ENCODE measurements at places on chromosomes 7 and 10.

DNA sequence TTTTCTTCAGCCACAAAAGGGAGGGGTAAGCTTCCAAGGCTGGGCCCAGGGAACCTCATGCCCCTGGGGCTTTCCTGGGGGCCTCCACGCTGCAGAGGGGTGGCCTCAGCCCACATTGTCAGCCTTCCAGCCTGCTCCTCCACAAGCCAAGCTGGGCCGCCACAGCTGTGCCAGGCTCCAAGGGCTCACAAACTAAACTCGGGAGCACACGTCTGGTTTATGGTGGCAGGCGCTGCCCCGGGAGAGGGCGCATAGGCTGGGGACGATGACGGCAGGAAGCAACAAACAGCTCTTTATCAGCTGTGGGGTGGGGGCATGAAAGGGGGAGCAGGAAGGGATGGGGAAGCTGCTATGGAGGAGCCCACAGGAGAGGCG lies 6.3 kb upstream of the CDH23 start:
- DNase-seq, result no peak

DNA sequence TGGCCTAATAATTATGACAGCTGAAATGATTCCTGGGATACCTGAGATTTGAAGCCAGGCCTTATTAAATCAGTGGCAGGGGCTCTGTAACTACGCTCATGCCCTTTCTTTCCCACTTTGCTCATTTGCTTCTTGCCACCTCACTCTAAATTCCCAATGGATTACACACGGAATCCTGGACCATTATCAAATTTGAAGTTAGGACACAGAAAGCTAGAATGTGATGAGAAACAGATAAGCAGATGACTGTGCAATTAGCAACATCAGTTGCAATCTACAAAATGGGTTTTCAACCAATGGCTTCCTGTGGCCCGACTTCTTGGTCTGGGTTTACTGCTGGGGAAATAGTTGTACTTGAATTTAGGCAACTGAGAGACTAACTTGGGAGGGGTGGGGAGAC lies 374.3 kb downstream of the INHBA start:
- DNase-seq, result no peak

DNA sequence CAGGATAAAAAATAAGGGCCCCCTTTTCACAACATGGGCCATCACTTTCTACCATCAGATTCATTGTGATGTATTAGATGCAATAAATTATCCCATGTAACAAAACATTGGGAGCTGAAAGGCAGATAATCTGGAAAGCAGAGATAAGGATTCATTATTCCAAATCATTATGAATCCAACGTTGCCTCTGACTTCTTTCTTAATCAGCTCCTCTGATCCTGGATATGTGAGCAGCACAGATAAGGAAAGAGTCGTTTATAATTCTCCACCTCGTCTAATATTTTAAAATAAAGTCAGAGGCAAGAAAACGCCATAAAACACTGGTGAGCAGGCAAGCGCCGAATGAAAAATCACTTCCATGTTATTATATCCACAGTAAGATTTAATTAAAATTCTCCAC lies 13.8 kb upstream of the GATA3 start:
- no peak for DNase-seq

- no peak for DNase-seq
These were observed 769 bp upstream of the ELFN1 start for GRCh38 chr7:1669064-1669951.

DNA sequence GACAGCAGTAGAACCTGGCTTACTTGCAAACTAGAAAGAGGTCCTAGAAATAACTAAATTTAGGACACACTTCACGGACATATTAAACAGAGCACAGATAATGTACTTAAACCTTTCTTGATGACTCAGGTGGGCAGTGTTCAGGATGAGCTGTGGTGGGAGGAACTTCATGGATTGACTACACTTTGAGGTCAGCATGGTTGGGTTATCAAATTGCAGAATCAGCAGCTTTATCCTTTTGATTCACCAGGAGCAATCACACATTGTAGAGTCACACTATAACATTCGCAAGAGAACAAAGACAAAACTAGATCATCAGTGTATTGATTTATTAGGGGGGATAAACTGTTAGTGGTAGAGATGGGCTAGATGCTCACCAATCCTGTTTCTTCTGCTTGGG lies 38.6 kb upstream of the AGK start:
- no peak for DNase-seq

DNA sequence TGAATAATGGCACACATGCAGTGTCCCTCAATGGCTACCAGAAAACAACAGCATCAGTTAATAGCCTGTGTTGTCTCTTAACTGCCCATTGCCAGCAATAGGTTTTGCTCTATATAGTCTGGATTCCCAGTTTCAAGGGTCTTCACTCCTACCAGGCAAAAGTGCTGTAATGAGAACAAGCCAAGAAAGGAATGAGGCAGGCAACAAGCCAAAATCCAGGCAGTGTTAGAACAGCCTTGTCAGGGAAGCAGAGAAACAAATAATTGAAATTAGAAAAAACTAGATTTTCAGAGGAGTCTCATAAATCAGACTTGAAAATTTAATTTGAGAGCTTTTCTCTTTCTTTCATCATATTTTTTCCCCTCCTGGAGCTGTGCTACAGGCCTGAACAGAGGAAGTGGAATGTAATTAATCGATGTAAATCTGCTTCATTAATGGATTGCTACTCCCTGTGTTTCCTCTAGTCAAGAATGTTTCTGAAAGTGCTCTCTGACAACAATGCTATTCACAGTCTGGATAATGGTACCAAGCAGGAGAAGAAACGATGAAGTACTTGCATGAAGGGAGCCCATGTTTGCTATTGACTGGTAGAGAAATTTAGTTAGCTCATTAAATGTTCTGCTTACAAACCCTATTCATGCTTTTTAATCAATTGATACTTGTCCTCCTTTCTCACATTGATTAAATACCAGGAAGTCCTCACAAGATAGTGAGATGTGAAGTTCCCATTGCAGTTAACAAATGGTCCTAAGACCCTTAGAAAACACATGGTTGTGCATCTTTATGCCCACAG lies 202.0 kb upstream of the LRRTM3 start:
- peak; percentile 10 for DNase-seq

GRCh38 chr7:42236976-42237810 lies at the start of gene GLI3:
GLI3 (minus strand) TSS chr7:42237209; CDS start chr7:42223253, 13,956 bp downstream.
- DNase-seq, result no peak

DNA sequence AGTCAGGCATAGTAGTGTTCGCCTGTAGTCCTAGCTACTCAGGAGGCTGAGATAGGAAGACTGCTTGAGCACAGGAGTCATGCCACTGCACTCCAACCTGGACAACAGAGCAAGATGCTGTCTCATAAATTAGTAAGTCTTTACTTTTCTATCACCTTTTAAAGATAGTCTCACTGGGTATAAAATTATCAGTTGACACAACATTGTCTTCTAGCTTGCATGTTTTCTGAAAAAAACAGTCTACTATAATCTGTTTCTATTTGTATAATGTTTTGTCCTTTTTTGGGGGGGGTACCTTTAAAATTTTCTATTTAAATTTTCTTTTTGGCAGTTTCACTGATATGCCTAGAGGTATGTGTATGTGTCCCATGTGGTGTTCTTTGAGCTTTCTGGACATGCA lies 39.6 kb downstream of the COPG2 start:
- DNase-seq, result no peak

- no peak for DNase-seq
These were observed 355.9 kb downstream of the KCNMA1 start for GRCh38 chr10:77281719-77282118.

DNA sequence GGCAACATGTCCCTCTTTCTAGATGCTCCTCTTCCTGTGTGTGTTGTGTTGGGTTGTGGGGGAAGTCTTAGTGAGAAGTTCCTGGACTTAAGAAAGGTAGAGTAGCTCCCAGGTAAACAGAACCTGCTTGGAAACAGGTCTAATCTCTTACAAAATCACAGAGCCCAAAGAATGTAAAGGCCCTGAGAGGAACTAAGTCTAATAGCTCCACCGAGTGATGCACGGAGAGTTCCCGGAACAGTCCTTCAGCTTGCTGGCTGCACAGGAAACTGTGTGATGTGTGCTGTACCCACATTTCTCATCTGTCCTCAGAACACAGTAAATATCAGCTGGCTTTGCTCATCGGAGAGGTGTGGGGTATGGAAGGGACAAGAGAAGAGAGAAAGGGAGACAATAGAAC lies 182.6 kb upstream of the LYZL1 start:
- DNase-seq, result no peak

GRCh38 chr10:103696411-103697145 lies 158.8 kb downstream of the SH3PXD2A start:
- DNase-seq, result no peak

DNA sequence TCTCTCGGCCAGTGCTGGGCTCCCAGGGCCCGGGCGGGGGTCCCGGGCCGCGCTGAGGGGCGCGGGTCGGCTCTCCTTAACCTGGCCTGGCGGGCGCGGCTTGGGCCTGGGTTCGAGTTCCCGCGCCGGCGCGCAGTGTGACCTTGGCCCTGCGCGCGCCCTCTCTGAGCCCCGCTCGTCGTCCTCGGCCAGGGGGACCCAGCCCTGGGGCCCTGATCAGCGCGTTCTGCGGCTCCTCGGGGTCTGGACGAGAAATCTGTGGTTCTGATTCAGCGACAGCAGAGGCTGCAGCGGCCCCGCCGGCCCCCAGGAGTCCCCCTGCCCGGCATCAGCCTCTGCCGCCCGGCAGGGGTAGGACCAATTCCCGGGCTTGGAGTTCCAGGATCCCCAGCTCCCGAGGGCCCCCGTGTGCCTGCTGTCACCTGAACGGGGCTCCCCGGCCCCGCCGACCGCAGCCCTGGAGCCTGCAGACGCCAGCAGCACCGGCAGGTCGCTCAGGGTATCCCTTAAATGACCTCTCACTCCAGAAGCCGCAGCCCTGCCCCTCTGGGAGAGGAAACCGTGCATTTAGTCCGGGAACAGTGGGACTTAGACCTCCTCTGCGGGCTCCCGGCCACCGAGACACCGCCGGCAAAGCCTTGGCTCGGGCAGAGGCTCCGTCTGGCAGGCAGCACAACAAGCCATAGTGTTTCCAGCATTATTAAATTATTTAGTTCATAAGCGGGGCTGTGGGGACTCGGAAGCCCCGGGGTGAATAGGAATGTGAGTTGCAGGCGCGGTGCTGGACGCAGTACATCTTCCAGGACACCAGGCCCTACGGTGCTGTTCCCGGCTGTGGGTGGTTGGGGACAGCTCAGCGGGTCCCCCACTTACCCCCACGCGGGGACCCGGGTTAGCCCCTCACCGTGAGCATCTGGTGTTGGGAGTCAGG lies 572 bp downstream of the CHST12 start:
- peak; percentile 7 for DNase-seq

DNA sequence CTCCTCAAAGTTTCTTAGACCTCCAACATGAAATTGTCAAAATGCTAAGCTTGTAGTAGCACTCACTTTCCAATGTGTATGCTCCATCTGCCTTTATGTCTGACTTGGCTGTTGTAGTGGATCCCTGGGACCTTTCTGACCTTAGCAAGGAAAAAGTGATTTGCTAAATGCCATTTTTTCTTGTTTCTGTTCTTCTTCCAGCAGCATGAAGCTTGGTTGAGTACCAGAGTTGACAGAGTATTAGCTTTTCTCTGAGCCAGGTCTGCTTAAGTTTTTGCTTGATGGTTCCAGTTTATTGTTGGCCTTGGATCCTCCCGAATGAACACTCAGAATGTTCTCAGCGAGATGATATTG lies 168.7 kb downstream of the SND1 start:
- no peak for DNase-seq

DNA sequence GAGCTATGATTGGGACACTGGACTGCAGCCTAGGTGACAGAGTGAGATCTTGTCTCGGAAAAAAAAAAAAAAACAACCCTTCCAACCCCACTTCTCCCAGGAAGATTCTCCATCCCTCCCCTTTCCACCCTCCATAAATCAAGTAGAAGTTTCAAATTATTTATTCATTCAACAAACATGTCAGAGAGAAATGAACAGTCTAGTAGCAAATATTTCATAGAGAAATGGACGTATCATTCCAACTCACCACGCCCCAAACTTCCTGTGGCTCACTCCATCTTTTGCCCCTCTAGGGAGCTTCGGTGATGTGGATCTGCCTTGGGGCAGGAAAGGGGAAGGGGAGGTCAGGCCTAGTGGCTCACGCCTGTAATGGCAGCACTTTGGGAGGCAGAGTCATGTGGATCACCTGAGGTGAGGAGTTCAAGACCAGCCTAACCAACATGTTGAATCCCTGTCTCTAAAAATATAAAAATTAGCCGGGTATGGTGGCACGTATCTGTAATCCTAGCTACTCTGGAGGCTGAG lies 638 bp upstream of the TRAPPC14 start:
- DNase-seq, result no peak

DNA sequence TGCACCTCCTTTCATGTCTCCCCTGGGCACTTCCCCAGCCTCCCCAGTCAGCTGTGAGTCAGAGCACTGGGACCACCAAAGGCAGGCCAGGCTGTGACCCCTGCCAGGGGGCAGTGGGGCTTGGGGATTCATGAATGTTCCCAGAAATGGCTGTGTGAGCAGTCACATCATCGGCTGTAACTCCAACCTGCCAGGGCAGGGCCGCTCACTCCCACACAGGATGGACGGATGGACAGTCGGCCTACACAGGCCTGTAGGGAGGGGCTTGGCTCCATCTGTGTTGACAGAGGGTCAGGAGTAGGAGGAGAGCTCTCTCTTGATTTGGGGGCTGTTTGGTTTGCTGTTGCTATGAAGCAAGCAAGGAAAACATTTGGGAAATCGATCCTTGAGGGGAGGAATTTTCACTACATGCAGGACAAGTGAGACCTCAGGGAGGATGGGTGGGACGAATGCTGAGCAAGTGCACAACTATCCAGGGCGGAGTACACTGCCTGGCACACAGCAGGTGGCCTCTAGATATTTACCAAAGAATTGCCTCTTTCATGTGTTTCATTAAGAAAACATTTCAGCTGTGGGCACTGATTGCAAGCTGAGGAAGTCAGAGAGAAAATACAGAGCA lies 2.9 kb upstream of the IGFBP1 start:
- no peak for DNase-seq

DNA sequence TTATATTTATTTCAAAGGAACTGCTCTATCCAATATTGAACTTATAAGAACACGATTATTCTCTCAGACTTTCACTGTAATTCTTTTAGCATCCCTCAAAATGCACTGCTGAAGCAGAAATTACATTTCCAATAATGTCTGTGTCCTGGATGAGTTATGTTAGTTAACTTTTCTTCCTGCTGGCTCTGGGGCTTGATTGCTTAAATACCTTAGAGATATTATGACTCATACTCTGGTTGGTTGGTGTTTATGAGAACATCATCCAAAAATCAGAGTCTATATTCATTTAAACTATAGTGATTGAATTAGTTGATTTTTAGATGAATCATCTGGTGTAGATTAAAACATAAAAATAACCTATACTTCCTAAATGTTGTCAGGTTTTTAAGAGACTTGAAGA lies 246.3 kb upstream of the VWC2 start:
- DNase-seq, result no peak

DNA sequence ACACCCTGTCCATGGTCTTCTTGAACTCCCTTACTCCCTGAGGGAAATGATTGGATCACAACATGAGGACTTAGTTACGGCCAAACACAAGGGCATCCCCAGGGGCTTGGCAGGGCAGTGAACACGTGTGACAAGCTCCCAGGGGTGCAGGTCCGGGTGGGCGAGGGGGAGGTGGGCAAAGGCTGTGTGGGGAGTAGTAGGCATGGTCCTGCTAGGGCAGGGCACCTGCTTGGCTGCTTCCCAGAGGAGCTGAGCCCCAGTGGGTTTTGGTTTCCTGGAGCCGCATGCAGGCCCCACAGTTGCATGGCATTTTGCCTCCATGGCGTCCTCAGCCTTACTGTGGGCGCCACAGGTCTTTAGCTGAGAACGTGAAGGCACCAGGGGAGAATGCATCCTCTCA lies 46.6 kb upstream of the ZNF32 start:
- no peak for DNase-seq
